ENCODE measurements at places on chromosomes 1 and 21. TPM values are rescaled to one million over a fixed set of nuclear protein-coding genes. Genes with fewer than 3 reads are reported as not detected.

DNA sequence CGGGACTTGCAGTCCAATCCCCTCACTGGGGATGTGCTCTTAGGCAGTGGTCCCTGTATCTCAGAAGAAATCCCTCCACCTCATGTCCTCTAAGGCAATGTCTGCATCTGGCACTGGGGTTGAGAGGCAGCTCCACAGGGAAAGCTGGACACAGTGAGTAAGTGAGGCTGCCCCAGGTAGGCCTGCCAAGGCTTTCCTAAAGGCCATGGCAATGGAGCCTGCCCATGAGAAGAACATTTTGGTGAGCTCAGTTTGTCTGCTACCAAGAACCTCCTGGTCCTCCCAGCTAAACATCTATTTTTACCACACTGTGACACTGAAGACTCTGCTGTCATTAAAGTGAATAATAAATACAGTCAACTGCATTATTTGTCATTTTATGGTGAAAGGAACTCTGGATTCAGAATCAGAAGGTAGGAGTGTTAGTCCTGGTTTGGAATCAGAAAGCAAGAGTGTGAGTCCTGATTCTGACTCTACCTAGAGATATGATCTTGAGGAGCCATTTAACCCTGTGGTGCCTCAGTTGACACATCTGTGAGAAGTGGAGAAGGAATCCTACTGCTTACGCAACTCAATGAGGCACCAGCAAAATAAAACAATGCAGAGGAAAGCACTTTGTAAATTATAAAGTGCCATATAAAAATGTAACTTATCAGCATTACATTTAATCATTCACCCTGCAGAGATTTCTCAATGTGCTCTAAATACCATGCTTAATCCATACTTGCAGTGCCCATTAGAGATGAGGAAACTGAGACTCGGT, 41.0 kb downstream of the TBX15 start:
- DNase-seq = no peak

DNA sequence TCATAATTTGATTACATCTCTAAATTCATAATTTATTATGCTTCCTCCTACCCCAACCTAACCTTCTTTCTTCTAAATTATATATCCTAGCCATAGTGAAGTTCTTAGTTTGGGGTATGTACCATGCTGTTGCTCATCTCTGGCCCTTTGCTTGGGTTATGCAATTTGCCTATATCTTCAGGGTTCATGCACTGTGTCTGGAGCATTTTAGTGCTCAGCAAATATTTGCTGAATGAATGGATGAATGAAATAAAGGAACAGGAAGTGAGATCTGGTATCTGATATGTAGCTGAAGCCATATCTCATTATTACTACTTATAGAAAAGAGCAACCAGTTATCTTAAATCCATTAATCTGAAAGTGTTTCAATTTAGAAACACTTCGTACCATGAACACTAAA, 137.6 kb downstream of the GPATCH2 start:
- DNase-seq = no peak

Gene PCAT6
- total RNA-seq = 2.6 TPM

Gene DCST2
- total RNA-seq = 2.2 TPM

DNA sequence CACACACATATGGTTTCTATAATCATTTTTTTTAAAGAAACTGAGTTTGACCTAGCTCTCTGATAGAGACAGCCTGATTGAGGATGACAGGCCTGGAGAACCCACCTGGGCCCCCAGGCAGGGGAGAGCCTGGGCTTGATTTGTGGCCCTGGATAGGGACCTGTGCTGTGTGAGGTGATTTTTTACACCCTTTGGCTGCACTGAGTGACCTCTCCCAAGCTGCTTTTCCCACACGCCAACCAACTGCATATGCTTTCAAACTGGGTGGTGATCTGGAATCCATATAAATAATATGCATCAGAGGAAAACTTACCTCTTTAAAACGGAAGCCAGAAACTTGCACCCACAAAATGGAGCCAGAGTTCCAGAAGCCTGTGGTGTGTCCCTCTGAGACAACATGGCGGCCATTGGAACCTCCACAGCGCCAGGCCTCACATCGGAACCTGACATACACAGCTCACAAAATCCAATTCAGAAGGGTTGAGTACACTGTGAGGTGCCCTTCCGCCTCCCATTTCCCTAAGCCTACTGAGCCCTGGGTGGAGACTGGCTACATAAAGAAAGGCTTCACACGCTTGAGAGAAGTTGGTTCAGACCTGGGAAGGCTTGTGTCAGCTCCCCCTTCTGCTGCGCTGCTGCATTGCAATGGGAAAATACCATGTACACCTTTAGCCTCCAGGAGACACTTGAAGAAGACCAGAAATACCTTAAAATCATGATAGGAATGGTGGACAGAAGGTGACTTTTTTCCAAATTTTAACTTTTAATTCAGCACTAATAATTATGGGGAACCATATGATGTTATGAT, 160.7 kb downstream of the HHIPL2 start:
- no peak for DNase-seq

- no peak for DNase-seq
Observed at GRCh38 chr1:62500210-62500609, 63.4 kb downstream of the USP1 start.

DNA sequence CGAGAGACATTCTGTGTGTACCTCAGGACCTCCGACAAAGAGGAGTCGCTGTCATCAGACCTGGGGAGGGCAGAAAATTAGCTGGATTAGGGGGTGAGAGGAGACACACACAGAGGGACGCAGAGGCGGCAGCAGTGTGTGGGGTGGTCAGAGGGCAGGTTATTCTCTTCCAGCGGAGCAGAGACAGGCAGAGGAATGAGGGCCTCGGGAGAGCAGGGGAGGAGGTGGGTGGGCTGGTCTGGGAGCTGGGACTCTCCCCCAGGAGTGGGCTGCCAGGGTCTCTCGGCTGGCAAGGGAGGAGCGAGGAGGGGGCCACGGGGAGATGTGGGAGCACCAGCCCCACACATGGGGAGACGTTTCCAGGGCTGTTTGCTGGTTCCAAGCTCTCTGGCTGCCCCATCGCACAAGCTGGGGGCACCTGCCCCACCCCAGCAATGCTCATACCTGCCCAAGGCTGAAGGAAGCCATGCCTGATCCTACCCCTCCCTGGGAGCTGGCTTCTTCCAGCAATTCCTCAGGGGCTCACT, 40.4 kb downstream of the KIF21B start:
- DNase-seq = no peak

DNA sequence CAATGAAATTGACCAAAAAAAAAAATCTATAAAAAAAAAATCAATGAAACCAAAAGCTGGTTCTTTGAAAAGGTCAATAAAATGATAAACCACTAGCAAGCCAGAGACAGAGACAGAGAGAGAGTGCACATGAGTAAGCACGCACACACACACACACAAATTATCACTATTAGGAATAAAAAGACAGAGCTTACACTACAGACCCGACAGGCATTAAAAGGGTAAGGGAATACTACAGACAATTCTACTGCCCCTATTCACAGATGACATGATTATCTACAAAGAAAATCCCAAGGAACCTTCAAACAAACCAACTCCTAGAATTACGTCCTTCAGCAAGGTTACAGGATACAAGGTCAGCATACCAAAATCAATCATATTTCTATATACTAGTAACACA, 38.6 kb downstream of the TARBP1 start:
- DNase-seq = no peak

Gene ST6GALNAC3
- 20.1 TPM for total RNA-seq

Gene ITLN1
- total RNA-seq = not detected

DNA sequence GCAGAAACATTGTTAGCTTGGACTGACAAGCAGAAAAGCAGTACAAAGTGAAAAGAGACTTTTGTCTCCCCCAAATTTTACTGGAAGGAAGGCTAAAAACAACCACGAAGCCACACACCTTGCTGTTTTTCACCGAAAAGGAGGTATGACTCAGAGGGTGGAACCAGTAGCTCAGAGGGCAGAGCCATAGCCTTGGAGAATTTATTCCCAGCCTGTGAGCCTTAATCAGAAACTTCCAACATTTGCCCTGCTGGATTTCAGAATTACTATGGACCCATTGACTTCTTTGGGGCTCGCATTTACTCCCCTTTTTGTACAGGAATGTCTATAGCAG, 32.0 kb downstream of the RPS6KC1 start:
- no peak for DNase-seq

- no peak for DNase-seq
Observed at GRCh38 chr1:89022167-89022959, at the start of gene GBP3. Gene GBP3, minus strand, starts transcription at chr1:89022866. Its CDS starts 2,145 bp downstream, at chr1:89020721.

Gene HCN3
- total RNA-seq = 10.7 TPM

- no peak for DNase-seq
Observed at GRCh38 chr1:65001231-65001792, 35.0 kb upstream of the JAK1 start.

- DNase-seq = no peak
Observed at GRCh38 chr1:30083800-30084464, 639.5 kb downstream of the MATN1 start.

Gene SPRR4
- not detected for total RNA-seq

GRCh38 chr1:33234131-33234530, 22.2 kb upstream of the ZNF362 start:
- DNase-seq = no peak

DNA sequence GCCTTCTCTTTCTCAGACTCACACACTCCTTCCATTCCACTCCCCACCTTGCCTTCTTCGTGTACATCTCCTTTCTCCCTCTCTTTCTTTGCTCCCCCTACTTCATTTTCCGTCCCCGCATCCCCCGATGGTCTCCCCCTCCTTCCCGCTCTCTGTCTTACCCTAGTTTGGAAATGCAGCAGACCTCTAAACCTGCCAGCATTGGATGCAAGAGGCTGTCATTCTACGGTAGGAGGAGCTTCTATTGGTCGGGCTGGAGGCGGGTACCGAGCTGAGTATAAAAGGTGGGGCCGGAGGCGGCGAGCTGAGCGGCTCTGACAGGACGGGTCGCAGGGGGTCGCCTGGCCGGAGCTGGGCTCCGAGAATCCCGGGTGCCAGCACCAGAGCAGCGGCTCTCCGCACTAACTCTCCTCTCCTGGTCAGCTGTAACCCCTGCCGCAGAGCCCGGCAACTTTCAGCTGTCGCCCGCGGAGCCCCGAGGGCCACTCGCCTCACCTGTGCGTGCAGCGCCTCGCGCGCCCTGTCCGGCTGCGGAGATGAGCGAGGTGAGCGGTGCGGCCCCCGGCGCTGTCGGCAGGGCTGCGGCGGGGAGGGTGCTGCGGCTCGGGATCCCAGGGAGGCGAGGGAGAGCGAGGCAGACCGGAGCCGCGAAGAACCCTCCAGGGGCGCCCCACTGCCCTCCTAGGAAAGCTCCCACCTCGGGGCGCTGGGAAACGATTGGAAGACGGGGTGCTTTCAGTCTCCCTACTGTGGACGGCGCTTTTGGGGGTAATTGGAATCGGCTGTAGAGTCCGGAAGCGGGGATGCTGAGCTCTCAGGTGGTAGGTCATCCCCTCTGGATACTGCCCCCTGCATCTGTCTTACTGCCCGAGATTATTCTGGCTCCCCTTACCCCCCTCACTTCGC, at the start of gene PCP4L1:
PCP4L1 (plus strand) TSS at position 307 of the 906 bp plus-strand sequence; CDS start at position 537, 230 bp downstream.
- peak; percentile 56 for DNase-seq

Gene CCDC27
- total RNA-seq = not detected

DNA sequence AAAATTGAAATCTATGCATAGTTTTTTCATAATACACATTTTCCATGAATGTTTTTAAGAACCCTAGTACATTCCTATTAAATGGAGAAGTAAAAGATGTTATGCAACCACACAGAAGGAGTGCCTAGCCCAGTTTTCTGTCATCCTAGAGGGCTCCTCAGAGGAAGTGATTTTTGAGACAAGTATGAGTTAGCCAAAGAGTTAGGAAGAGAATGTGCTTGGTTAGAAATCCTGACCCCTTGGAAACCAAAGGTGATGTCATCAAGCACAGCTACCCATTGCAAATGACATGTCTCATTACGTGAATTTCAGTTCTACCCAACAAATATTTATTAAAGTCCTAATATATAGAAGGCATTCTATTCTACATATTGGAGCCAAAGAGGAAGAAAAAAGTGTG, 88.9 kb upstream of the TNFSF4 start:
- no peak for DNase-seq

GRCh38 chr1:10915594-10915993, 96.9 kb upstream of the TARDBP start:
- DNase-seq = no peak

DNA sequence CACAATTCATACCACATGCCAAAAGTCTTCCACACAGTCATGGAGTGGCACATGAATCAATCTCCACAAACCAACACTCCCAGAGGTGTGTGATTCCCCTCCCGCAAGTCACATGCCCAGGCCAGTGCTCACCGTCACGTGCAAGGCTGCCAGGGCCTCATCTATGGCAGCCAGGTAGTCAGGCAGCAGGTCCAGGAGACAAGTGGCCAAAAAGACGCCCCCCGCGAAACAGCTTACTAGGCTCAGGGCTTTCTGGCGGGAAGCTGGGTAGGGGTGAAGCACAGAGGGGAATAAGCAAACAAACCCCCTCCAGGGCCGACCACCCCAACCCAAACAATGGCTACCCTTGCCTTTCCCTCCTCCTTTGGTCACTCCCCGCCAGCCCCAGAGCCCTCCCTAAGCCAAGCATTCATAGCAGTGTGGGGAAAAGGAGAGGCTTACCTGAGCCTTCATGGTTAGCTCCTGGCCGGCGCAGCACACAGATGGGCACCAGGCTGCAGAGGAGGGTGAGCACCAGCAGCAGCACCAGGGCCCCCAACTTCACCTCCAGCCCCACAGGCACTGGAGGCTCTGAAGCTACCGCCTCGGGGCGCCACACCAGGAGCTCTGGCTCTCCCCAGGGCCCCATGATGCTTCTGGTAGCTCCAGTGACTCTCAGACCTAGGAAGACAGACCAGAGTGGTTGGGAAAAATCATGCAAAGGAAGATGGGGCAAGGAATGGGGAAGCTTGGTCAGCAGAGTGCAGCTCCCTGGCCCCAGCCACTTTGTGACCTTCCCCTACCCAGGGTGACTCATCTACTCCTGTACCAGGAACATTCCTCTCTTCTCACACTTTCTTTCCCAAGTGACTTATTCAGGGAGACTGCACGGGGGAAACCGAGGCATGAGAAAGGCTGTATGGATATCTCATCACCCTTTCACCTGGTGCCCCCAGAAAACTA, 978 bp downstream of the SLC39A1 start:
- no peak for DNase-seq

Gene OR2L13
- 12.4 TPM for total RNA-seq

DNA sequence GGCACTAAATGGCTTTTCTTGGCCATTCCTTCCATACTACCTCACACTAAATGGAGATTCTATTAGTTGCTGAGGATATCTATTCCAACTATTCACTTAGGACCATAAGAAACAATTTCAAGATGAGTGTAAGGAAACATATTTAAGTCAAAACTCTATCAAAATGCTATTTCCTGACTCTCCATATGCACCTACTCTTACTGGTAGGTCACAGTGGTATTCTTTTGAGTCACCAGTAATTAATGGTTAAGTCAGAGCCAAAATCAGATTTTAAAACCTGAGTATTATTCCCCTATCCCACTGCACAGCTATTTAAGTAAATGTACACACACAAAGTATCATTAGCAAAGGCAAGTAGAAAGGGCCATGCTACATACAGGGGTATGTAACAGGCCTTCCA, 50.3 kb downstream of the ARID4B start:
- DNase-seq = no peak

- no peak for DNase-seq
Observed at GRCh38 chr1:19644395-19644680, 227 bp downstream of the NBL1 start.

- no peak for DNase-seq
Observed at GRCh38 chr1:107570768-107571167, 394.2 kb downstream of the VAV3 start.

Gene S100PBP
- total RNA-seq = 47.1 TPM

All from dorsolateral prefrontal cortex (tissue), 122 donors.